ENCODE measurements at places on chromosomes 1 and 21.

DNA sequence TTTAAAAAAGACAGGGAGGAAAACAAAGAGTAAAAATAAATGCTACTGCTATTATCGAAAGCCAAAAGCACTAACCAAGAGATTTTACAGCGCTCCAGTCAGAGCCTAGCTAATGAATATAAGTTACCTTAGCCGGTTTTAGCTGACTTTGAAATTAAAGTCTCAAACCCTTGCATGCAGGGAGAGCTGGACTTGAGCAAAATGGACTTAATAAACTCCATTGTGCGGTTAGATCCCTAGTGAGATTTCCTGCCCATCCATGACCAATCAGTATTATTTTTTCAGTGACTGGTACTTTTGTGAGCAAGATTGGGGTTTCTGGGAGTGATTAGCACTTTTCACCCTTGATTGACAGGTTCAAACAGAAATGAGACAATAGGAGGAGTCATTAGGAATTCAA lies 333.4 kb upstream of the ADGRL2 start:
- no peak for DNase-seq

DNA sequence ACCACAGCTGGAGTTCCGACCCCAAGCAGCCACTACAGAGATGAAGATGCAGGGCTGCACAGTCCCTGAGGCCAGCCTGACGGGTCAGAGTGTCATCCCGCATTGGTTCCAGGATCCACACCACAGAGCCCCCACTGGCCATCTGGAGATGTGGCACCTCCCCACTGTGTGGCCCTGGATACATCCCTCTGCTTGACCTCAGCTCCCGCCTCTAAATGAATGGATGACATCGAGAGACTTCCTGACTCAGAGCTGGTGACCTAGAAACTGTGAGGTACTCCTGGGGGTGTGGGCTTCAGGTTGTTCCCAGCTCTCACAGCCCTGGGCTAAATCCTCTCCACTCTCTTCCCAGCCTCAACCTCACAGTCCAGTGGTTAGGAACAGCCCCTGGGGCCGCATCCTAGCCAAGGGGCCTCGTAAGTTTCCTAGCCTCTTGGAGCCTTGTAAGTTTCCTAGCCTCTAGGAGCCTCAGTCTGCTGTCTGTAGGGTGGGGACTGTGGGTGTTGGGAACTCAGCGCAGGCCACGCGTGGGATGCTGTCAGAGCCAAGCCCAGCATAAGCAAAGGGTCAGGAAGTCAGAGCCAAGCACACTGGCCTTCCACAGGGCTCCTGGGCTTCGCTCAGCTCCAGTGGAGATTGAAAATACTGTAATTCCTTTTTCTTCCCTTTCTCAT lies 87.5 kb upstream of the RUNX3 start:
- no peak for DNase-seq

DNA sequence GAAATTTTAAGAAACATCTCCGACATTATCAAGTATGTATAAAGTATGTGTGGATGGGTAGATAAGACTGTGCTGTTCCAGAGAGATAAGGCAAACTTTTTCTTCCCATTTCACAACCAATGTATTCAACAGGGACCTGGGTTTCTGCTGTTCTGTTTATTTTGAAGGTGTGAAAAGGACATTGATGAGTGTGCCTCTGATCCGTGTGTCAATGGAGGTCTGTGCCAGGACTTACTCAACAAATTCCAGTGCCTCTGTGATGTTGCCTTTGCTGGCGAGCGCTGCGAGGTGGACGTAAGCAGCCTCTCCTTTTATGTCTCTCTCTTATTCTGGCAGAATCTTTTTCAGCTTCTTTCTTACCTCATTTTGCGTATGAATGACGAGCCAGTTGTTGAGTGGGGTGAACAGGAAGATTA lies 174.0 kb downstream of the CRB1 start:
- DNase-seq = no peak

- no peak for DNase-seq
These were observed 332.8 kb upstream of the ZRANB2 start for GRCh38 chr1:71413441-71414175.

- no peak for DNase-seq
These were observed 150.6 kb downstream of the GABPA start for GRCh38 chr21:25885405-25885804.

DNA sequence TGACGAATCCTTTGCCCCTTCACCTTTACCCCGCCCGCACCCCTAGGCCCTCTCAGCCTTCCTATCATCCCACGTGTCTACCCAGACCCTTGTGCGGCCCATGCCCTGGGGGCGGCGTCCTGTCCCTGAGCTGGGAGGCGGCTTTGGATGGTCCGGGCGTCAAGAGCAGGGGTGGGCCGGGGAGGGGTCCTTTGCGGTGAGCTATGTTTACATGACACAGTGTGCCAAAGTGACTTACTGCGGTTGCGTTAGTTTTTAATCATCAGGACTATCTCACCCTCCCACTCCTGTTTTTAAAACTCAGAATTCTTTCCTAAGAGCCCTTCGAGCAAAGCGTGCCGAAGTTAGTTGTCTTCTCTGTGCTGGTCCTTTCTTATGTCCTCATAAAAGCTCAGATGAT lies 144.6 kb downstream of the PGBD5 start:
- DNase-seq = no peak

DNA sequence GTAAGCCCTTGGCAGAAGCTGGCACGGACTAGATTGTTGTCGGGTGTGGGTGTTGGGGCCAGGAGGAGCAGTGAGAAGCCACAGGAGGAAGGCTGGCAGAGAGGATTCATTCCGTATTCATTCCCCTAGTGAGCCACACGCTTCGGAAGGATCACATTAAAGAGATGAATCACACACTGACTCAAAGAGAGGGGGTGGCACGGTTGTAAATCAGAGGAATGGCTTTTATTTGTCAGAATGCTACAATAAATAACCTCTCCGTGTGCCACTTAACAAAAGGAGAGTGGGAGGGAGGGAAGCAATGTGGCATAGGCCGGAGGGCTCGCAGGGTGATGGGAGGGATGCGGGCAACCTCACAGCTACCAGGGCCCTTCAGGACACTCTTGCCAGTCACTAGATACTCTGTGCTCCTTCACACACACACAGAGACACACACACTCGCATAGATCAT lies 135.5 kb downstream of the HIVEP3 start:
- DNase-seq = no peak

DNA sequence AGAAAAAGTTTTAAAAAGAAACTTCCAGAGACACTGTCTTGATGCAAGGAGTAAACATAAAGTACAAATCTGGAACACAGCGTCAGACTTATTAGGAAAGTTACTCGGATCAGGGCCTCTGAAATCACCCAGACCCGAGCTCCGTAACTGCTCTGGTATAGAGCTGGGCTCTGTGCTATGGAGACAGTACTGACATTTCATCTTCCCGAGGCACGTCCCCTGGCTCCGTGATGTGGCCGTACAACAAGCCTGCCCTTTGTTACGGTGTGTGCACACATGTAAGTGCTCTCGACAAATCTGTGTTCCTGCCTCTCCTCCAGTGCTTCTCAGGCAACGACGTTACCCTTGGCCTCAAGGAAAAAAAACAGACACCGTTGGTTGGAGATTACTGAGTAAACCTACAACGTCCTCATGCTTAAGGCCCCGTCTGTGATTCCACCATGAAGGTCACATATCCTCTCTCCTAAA lies 107.0 kb upstream of the IRF2BP2 start:
- DNase-seq = no peak

DNA sequence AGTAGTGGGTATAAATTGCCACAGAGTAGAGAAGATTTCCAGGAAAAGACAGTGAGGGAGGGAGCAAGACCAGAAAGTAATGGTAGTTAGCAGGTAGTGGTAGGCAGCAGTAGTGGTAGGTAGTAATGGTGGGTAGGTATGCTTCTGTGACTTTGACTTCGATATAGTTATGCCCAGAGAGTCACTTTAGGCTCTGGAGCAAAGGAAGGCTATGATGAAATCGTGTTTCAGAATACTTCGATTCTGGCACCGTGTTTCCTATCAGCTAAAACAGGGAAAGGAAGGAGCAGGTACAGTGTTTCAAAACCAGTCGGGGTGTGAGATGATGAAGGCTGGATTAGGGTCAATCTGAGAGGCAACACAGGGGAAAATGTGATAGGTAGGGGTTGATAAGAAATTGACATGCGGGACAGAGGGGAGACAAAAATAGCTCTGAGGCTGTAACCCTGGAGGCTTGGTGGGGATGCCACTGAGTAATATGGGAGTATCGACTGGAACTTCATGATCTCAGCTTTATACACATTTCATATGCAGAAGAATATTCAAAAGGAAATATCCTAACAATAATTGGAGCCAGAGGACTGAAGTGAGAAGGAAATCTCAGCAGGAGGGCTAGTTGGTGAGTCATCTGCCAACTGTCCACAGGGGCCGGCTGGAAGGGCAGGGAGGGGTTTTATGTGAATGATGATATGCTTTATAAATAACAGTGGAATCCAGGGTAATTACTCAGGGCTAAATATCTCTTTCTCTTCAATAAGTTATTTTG lies 25.2 kb upstream of the TRIM45 start:
- no peak for DNase-seq

DNA sequence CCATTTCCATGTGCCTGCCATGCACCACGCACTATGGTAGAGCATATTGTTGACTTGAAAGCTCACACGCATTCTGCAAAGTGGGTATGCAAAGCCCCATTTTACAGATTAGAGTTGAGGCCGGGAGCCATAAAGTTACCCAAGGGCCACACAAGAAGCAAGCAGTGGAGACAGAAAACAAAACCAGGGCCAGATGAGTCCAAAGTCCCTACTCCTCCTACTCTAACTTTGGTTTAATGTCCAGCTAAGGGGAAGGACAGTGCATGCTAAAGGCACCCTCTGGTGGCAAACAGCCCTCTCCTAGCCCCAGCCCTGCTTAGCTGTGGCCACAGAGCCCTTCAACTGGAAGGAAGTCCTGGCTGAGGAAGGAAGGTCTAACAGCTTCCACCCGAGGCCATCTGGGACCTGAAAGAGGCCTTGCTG lies 74.9 kb downstream of the SLC66A1 start:
- DNase-seq = no peak

DNA sequence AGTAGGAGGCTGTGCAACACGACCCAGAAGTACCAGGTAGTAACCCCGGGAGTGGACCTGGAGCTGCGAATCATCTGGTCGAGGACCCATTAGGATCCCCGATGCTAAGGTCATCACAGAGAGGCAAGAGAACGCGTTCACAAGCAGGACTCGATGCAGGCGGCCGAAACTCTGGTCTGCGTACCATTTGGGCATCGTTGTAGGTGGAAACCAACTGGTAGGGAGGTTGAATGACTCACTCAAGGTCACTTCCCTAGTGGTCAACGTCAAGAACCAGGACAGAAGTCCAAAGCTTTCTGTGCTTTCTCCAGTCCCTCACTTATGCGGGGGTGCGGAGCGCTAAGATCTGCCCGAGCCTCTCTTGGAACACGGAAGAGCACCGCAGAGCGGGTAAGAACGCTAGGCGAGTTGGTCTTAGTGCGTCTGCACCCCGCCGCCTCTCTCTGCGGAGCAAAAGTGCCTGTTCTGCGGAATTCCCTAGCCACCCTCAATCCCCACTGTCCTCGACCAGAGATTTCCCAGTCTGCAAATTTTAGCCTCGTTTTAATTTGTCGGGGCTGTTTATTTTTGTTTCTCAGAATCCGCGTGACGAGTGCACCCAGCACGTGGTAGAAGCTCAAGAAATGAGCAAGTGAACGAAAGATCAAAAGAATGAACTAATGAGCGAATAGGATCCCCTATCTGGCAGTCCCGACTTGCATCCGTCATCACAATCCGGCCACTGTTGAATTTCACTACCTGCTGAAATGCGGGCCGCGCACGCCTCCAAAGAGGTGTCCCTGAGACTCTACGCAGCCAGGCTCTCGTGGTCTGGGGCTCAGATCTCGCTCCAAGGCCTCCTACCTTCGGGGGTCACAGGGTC lies 12.2 kb downstream of the HLX start:
- no peak for DNase-seq

- DNase-seq = no peak
These were observed 131.9 kb upstream of the ATP1B1 start for GRCh38 chr1:168974611-168975010.

- DNase-seq = no peak
These were observed 549.9 kb downstream of the PTPRU start for GRCh38 chr1:29786195-29786594.

DNA sequence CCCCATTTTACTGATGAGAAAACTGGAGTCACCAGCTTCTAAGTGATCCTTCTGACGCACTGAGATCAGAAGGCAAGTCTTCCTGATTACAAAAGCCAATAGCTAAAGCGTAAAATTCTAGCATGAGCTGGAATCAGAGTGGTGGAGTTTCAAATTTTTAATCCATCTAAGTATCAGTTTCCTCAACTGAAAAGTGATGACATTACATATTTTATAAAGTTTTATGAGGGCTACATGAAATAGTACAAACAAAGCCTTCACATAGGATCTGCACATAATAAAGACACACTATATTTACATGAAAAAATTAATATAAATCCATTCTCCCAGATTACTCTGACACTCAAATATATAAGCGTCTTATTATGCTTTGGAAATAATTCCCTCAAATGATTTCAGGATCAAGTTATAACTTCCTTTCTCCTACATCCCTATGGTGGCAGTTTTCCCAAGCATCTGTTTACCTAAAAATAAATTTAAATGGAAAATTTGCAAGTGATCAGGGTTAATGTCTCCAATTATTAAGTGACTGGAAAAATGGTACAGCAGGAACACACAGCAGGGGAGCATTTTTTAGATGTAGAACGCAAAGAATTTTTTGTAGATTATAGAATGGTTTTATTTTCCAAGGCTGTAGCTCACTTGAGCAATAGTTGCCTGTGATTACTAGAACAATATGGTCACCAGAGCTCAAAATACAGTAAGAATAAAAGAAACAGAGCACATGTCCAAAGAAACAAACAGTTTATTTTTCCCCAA lies 490.4 kb upstream of the C1orf87 start:
- no peak for DNase-seq

- no peak for DNase-seq
These were observed 148.8 kb downstream of the SIPA1L2 start for GRCh38 chr1:232481091-232481490.

GRCh38 chr1:176857632-176858031 lies 306.9 kb downstream of the ASTN1 start:
- DNase-seq = no peak

GRCh38 chr1:49293016-49293415 lies 516.3 kb upstream of the BEND5 start:
- DNase-seq = no peak

- DNase-seq = no peak
These were observed 33.6 kb downstream of the KIF26B start for GRCh38 chr1:245188403-245188802.

DNA sequence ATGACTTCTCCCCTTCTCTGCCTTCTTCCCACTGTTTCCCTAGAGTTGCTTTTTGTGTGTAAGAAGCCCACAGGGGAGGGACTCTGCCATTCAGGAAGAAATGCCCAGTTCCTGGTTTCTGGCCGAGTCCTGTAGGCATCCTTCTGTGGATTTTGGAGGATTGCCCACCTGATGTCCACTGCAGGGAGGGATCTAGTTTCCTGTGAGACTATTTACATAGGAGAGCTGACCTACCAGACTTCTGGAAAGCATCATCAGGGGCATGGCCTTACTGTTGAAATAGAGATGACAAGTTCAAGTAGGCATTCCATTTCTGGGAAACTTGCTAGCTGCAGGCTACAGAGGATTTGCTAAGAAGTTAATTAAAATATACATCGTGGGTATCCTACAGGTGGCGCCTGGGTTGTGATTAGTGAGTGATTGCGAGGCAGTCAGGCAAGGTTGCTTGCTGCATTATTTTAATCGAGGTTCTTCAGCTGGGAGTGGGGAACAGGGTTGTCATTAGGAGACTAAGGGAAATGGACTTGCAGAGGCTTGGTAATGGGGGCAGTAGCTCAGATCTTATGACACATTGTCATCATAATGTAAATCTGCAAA lies 148.7 kb downstream of the HHAT start:
- DNase-seq = no peak

GRCh38 chr1:12182410-12182984 lies 15.7 kb downstream of the TNFRSF1B start:
- DNase-seq = no peak
